Vagina (tissue), 2 donors: ENCODE measurements at places on chromosomes 2 and 18. TPM values are rescaled to one million over a fixed set of nuclear protein-coding genes. Genes with fewer than 3 reads are reported as not detected.

Gene NLRC4
- total RNA-seq: 0.74 TPM

Gene CTAGE1
- not detected for total RNA-seq

- DNase-seq: no peak
Observed at GRCh38 chr18:30113454-30113853, 929.1 kb downstream of the DSC3 start.

- DNase-seq: no peak
Observed at GRCh38 chr2:22497064-22497463, 887.9 kb upstream of the KLHL29 start.

DNA sequence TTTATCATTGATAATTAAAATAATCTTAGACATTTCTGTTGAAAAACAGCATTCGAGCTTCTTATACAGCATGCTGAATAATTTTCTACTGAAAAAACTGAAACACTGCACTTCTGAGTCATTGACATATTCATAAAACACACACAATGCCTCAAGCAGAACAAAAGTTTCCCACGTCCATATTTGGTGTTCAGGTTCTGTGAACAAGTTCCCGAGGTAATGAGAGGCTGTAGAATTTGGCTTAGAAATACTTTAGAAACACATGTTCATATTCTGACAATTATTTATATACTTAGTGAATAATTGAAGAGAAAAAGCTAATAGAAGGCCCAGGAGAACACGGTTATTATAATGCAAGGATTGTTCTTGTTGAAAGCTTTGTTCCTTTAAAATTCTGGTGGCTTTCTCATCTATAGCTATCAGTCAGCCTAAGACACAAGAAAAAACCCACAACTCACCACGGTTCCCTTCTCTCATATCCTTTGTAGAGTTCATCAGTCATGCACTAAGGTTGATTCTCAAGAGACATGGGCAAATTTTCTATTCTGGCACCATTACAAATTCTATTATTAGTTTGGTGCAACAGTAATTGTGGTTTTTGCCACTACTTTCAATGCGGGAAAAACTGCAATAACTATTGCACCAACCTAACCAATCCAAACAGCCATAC, 194.4 kb downstream of the TMX3 start:
- DNase-seq: no peak

GRCh38 chr2:49807689-49808088, 653.4 kb upstream of the FSHR start:
- no peak for DNase-seq

GRCh38 chr18:23640052-23640451, 22.7 kb downstream of the ANKRD29 start:
- DNase-seq: no peak

DNA sequence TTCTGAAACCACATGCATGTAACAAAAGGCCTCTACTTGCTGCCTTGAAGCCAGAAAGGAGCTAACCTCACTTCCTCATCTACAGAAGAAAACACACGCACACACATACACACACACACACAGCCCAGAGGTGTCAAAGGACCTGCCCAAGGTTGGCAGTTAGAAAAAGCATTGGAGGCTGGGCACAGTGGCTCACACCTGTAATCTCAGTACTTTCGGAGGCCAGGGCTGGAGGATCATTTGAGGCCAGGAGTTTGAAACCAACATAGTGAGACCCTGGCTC, 125.9 kb upstream of the RNF152 start:
- no peak for DNase-seq

DNA sequence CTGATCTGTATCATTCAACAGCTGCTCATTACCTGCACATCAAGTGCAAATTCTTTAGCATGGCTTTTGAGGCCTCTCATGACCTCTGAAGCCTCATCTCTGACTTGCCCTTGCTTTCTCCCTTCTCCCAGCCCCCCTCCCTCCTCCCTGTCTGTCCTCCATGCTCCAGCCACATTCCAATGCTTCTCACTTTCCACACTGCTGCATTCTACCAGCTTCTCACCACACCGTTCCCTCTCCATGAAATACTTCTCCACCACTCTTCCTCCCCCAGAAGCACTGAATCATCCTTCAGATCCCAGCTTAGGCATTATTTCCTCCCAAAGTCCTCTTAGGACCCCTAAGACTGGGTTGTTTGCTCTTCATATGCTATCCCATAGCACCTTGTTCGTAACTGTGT, 26.9 kb downstream of the GCG start:
- no peak for DNase-seq

DNA sequence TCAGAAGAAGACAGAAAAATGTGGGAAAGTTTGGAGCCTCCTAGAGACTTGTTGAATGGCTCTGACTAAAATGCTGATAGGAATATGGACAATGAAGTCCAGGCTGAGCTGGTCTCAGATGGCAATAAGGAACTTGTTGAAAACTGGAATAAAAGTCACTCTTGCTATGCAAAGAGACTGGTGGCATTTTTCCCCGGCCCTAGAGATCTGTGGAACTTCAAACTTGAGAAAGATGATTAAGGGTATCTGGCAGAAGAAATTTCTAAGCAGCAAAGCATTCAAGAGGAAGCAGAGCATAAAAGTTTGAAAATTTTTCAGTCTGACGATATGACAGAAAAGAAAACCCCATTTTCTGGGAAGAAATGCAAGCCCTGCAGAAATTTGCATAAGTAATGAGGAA, 159.3 kb downstream of the MREG start:
- DNase-seq: no peak
